ENCODE measurements at places on chromosomes 12 and 14.

DNA sequence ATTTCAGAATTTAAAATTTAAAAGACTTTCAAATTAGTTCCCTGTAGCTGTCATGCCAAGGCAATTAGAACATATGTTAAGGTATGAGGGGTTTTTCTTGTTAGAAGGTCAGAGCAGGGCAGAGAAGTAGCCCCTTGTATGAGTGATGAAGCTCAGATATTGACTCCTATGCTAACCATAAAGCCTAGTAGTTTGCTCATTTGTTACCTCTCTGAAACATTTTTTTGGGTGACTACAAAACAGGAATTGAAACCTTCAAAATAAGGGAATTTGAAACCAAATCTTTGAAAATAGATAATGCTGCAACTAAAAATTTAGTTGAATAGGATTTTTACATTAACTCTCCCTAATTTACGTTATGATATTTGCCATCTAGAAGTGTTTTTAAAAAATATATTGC is 333.5 kb downstream of the NAV3 start:
- DNase-seq, result no peak

DNA sequence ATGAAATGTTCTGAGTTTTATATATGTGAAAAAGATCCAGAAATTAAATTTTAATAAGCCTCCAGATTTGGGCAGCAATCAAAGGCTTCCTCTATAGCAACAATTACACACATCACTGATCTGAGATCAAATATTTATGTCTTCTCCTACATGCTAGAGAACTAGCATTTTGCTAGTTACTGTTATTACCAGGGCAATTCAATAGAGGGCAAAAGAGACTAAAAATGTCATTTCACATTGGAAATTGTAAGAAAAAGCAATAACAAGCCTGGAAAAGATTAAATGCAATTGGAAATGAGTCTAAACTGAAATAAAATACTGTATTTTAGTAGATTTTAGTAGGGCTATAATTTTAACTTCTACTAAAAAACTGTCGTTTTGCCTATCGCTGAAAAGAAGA is 32.6 kb upstream of the ANO6 start:
- DNase-seq, result no peak

DNA sequence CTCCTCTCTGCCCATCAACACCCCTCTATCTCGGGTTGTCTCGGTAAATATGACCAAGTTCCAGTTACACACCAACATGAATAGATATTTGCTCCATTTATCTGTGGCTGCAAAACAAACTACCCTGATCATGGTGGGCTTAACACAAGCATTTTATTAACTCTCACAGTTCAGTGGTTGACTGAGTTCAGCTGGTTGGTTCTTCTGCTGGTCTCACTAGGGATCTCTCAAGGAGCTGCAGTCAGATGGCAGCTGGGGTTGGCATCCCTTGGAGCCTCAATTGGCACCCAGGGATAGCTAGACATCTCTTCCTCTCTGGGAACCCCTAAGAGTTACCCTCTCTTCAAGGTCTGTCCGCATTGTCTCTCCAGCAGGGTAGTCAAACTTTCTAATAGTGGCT is 25.4 kb downstream of the P2RX7 start:
- no peak for DNase-seq

- no peak for DNase-seq
These were observed 301.6 kb downstream of the ATP23 start for GRCh38 chr12:58242796-58243630.

GRCh38 chr12:59459966-59460660 is 135.7 kb upstream of the SLC16A7 start:
- DNase-seq, result no peak

DNA sequence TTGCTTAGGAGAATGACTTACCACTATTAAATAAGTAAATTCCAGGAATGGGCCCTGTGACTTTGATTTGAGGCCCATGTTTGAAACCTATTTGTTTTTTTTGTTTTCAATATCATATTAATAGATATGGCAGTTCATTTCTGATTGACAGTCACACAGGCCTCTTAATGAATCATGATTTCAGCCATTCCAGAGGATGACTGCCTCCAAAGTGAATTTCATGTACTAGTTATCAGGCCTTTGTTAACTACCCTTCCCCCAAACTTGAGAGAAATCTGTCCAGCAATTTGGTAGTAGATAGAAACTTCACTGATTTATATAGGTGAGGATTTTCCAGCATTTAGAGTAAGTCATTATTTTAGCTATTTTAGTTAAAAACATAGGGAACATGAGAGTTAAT is 25.9 kb upstream of the GALNT16 start:
- DNase-seq, result no peak

- no peak for DNase-seq
These were observed 594.3 kb downstream of the LRFN5 start for GRCh38 chr14:42200957-42201356.

DNA sequence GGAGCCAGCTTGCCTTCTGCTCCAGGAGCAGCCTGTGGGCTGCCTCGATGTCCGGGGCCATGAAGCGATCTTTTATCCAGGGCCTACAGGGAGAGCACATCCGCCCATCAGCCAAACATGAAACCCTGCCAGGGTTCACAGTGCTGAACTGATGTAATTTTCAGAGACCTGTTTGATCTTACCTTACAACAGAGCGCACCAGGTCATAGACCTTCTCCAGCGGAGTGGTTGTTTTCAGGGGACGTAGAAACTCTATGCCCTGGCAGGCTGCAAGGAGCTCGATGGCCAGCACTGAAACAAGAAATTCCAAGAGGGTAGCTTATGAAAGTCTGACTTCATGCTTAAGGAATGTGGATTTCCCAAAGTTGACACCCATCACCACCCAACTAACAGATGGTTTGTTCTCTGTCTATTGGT is 19.7 kb downstream of the HAL start:
- DNase-seq, result no peak

GRCh38 chr12:114479831-114480230 is 73.9 kb upstream of the TBX5 start:
- DNase-seq, result no peak

DNA sequence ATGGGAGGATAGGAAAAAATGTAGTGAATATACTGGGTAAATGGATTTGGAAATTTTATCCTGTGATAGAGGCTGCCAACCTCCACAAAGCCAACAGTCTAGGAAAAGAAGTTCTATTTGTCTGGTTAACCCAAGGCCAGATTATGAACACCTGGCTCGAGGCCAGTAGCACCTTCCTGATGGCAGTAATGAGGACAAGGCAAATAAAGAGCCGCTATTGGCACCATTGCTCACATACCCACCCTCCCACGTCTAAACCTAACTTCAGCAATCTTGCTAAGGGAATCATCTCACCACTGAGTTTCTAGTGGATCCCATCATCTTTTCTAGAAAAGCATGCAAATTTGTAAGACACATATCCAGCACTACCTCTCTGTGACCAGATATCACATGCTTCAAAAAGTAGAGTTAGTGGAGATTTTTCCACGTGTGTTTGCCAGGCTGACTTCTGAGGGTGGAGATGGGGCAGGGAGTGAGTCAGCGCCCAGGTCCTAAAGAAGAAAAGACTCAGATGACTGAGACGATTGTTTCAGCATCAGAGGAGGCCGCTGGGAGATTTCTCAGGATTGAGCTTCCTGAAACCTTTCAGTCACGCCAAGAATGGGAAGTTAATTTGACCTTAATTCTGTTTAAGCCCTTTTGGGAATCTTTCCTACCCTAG is 362.9 kb downstream of the EMP1 start:
- DNase-seq, result no peak

GRCh38 chr12:120422892-120423456 is 14.9 kb upstream of the COX6A1 start:
- DNase-seq, result no peak
